ENCODE measurements at places on chromosomes 7 and 10.

DNA sequence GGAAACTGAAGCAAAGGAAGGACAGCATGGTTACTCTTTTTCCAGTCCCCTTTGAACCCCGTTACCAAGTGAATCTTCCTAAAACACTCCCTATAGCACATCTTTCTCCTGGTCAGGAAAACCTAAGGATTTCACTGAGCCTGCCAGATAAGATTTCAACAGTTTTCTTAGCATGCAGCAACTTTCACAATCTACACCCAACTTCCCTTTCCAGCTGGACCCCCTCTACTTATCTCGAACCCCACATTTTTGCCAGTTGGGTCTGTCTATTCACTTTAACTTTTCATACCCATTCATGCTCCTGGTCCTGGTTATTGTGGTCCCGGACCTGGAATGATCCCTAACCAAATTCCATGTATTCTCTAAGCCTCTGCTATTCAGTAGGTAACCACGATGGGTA, 14.9 kb upstream of the CPVL start:
- DNase-seq = no peak

DNA sequence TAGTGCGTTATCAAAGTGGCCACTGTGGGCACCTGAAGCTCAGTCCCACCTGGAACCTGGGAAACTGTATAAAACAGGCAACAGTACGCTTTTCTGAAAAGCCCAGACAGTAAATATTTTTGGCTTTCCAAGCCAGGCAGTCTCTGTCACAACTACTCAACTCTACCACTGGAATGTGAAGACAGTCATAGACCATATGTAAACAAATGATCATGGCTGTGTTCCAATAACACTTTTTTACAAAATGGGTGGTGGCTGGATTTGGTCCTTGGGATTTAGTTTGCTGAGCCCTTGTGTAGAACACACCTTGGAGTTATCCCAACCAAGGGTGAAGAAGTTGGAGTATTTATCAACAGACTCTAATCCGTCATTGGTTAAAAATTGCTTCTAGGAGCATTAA, 259.9 kb downstream of the SKIDA1 start:
- DNase-seq = no peak

DNA sequence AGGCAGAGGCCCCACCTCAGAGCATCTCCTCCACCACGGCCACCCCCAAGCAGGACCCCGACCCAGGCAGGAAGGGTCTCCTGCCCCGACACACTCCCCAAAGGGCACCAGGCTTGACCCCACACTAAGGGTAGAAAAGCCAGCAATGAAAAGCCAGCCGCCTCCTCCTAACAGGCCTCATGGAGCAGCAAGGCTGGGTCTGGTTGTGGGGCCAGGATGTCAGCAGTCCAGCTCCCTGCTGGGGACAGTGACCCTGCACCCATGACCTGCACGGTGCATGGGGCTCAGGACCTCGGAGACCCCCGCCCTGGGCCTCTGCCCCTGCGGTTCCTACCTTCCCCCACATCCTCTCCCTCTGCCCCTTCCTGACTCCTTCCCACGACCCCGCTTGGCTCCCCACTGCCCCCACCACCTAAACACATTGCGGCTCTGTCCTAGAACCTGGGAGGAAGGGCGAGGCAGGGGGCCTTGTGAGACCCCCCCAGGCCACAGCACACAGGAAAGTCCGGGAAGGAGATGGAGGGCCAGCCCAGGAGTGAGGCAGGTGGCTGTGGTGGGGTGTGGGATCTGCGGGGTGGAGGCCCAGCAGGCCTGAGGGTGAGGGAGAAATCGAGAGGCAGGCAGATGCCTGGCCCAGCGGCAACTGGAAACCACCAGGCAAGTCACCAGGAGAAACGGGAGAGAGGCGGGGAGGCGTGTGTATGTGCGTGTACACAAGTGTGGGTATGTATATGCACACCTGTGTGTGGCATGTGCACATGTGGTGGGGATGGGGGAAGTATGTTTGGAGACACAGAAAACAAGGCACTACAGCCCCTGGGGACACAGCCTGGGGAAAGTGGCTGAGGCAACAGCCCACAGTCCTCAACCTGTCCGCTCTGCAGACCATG, 229.9 kb downstream of the MAD1L1 start:
- DNase-seq = no peak

GRCh38 chr10:104440221-104440620, 86.6 kb downstream of the CFAP58 start:
- no peak for DNase-seq

- DNase-seq = peak; percentile 66
Measured at GRCh38 chr10:88702848-88703597, 3.0 kb upstream of the LIPK start.

DNA sequence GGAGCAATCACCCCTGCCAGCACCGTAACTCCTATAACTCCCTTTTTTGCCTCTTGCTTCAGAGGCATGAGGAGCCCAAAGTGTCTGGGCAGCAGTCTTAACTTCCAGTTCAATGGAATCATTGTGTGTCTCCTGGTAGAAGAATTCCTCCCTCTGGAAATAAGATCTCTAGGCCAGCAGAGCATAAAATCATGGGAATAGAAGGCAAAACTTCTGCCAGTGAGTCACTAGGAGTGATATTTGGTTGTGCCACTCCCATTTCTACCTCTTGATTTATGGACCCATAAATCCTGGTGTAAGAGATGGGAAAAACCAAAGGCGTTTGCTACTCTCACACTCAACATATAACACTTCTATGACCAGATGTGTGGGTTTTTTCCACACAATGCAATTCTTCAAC, 104.9 kb upstream of the FAM180A start:
- no peak for DNase-seq
